Lung (tissue), 17 donors: ENCODE measurements at places on chromosomes 16 and 17. TPM values are rescaled to one million over a fixed set of nuclear protein-coding genes. Genes with fewer than 3 reads are reported as not detected.

DNA sequence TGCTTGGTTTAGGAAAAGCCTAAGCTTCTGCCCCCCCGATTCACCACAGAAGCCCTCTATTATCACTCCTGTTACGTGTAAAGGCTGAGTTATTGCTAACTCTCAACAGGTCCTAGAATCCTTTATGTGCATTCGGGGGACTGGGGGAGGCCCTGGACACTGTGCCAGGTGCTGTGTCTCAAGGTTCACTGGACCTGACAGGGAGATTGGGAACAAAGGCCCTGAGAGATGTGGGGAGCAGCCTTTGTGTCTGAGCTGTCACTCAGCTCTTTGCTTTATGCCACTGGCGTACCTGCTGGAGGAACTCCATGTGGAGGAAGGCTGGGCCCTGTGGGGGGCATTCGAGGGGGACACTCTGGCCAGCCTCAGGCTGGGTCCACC is 65.9 kb downstream of the METRNL start:
- H3K36me3 ChIP-seq = no peaks in the 10 kb centered on the region
- H3K27ac ChIP-seq = no peak overlapping the region
- DNase-seq = no peak
- no peaks in the 10 kb centered on the region for H3K27me3 ChIP-seq
- H3K4me3 ChIP-seq = no peak overlapping the region
- H3K4me1 ChIP-seq = peaks cover 2% of the 10 kb centered on the region

DNA sequence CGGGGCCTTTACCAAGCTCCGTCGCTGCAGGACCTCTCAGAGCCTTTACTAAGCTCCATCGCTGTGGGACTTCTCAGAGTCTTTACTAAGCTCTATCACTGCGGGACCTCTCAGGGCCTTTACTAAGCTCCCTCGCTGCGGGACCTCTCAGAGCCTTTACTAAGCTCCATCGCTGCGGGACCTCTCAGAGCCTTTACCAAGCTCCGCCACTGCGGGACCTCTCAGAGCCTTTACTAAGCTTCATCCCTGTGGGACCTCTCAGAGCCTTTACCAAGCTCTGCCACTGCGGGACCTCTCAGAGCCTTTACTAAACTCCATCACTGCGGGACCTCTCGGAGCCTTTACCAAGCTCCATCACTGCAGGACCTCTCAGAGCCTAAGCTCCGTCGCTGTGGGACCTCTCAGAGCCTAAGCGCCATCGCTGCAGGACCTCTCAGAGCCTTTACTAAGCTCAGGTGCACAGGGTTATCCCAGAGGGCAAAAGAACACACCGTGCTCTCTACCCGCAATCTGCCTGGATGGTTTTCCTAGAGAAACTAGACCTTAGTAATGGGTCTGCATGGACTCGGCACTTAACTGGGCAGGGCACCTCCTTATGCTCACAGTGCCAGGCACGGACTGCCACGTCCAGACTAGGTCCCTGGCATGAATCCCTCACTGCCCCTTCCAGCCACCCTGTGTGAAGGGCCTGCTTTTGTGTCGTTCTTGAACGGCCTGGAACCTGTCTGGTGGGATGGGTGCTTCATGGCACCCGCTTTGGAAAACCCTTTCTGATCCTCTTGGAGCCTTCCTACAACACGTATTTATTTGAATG is 69.2 kb upstream of the DOC2B start:
- no peak overlapping the region for H3K27ac ChIP-seq
- H3K4me1 ChIP-seq = no peaks in the 10 kb centered on the region
- no peak overlapping the region for H3K4me3 ChIP-seq
- H3K36me3 ChIP-seq = no peaks in the 10 kb centered on the region

DNA sequence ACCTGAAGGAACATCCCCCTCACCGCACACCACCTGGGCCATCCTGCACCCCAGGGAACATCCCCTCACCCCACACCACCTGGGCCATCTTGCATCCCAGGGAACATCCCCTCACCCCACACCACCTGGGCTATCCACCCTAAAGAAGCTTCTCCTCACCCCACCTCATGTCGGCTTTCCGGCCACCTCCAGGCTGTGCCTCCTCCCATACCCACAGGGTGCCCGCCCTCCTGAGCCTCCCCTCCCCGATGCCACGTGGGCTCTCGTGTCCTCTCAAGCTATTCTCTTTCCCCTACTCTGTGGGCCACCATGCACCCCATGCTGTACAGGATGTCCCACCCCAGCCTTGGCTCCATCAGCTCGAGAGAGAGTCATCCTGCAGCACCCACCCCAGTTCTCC is 18.0 kb downstream of the MYLK3 start:
- H3K36me3 ChIP-seq = no peaks in the 10 kb centered on the region
- H3K27ac ChIP-seq = no peak overlapping the region
- H3K27me3 ChIP-seq = no peaks in the 10 kb centered on the region
- DNase-seq = no peak

DNA sequence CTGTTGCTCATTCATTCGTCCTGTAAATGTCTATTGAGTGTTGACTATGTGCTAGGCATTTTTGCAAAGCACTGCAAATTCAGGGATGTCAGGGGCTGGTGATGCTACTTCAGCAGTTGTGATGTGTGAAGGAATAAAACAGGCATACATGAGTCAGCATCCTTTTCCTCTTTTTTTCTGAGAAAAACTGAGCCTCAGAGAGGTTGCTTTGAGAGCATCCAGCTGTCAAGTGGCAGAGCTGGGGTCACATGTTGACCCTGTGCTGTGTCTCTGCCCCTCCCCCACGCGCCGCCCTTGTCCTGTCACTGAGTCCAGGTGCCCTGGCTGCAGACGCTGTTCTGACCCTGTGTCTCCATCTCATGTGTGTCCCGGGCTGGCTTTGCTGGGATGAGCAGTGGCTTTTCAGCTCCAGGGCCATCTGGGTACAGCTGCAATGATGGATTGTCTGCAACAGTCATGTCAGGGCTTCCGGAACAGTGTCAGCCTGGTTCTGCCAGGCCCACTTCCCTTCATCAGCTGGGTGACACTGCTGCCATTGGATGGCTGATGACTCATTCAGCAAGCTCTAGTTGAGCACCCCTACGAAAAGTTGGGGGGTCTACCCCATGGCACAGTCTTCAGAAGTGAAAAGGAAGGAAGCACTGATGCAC is 14.9 kb downstream of the SEC14L5 start:
- no peaks in the 10 kb centered on the region for H3K36me3 ChIP-seq
- no peak for DNase-seq
- no peak overlapping the region for H3K27ac ChIP-seq

DNA sequence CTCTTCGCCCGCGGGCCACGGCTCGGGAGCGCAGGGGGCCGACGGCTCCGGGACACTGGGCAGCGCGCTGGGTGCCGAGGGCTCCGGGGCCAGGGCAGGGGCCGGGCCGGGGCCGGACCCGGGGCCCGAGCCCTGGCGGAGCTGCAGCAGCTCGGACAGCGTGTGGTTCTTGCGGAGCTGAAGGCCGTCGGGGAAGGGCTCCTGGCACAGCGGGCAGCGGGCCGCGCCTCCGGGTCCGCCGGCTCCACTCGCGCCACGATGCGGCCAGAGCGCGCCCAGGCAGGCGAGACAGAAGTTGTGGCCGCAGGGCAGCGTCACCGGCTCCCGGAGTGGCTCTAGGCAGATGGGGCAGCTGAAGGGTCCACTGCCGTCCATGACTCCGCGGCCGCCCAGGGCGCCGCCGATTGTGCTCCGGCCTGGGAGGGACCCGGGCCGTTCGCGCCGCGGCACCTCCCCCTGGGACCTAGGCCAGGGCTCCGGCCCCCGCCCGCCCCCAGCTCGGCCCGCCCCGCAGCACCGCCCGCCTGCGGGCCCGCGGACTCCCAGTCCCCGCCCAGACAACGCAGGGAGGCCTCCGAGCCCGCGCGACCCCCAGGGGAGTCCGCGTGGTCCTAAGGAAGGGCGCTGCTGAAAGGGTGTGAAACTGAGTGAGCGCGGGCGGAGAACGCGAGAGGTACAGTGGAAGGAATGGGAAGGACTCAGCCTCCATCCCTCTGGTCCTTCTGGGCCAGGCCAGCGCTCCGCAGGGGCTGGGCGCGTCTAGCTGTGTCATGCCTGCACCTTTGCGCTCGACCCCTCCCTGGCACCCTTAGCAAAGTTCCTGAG is at the start of gene TRIM47:
TSS of gene TRIM47 (minus strand) at position 408 of the 825 bp plus-strand sequence. CDS start at position 375, 33 bp downstream.
- H3K27me3 ChIP-seq = no peaks in the 10 kb centered on the region
- peak within 1 kb of the TSS; percentile 58 for H3K4me3 ChIP-seq
- DNase-seq = peak; percentile 92
- peak within 1 kb of the TSS; percentile 94 for H3K27ac ChIP-seq

DNA sequence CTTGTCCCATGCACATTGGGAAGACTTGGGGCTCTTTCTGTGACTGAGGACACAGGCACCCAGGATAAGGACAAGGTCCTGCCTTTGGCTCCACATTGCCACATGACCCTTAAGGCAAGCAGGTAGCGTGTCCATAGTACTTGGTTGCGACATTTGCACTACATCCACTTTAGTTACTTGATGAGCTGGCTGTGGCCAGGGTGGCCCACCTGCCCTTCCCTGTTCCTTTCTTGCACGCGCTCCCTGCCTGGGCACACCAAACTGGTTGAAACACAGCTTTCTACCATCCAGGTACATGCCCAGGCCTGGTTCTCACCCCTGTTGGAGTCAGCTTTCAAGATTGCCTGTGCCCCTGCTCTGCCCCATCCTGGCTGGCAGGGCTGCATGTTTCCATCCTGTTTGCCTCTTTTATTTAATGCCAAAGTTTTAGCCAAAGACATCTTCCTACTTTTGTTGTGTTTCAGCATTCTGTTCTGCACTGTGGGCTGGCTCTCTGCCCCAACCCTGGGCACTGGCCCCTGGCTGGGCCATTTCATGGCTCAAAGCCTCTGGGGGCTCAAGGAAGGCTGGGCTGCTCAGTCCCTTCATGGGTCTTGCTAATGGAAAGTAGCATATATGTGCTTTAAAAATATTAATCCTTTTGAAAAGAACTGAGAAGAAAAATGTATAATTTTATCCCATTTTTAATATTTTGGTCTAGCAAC is 3.2 kb downstream of the B3GNT9 start:
- H3K4me1 ChIP-seq = peaks cover 4% of the 10 kb centered on the region
- no peak overlapping the region for H3K27ac ChIP-seq
- no peak for DNase-seq

- no peaks in the 10 kb centered on the region for H3K36me3 ChIP-seq
- H3K4me3 ChIP-seq = no peak overlapping the region
- peak; percentile 83 for DNase-seq
- H3K27ac ChIP-seq = peak overlapping the region; percentile 73
- no peaks in the 10 kb centered on the region for H3K27me3 ChIP-seq
These were observed 14.2 kb upstream of the SLC38A10 start for GRCh38 chr17:81309140-81309858.

DNA sequence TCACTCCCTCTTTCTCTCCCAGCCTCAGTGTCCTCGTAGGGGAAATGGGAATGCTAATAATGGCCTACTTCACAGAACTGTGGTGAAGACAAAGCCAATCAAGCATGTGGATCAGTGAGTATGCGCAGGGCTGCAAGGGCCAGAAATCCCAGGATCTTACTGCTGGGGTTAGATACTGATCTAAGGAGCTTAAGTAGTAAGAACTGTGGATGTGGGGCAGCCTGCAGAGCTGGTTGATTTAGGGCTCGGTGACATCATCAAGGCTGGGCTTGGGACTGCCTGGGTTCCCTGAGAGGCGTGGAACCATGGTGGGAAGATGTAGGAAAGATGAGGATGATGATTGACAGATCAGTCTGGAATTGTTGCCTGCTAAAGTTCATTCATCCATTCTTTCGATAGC is 25.6 kb downstream of the GOSR2 start:
- DNase-seq = no peak
- H3K4me3 ChIP-seq = no peak overlapping the region
- no peaks in the 10 kb centered on the region for H3K36me3 ChIP-seq

GRCh38 chr16:59045501-59045900 is 311.4 kb upstream of the GOT2 start:
- no peaks in the 10 kb centered on the region for H3K36me3 ChIP-seq
- no peak for DNase-seq
- H3K4me1 ChIP-seq = no peaks in the 10 kb centered on the region
- H3K4me3 ChIP-seq = no peak overlapping the region

DNA sequence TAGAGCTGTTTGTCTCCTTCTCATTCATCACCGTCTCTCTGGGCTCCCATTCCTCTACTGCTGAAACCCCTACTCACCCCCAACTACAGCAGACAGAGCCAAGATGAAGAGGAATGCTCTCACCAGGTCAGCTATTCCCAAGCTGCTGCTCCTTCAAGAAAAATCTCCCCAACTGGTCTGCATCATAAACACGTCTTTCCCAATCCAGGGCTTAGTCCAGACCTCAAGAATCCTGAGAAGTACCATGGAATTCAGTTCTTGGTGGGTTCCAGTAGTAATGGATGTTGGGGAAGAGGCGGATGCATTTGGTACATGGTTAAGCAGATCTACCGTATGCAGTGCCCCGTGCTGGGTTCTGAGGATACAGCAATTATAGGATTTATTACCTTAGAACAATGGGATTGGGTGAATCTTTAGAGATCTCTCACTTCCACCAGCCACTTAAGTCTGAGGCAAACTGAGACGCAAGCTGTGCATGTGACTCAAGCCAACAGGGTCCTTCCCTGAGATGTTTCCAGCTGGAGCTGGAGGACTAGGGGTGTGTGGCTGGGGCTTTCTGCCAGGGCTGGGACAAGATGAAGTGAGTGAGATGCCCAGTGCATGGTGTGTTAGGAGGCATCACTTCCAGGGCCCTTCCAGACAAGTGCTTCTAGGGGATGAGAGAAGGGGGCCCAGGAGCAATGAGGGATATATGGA is 232.7 kb upstream of the CDH5 start:
- no peaks in the 10 kb centered on the region for H3K27me3 ChIP-seq
- H3K27ac ChIP-seq = peak overlapping the region; percentile 60
- H3K4me1 ChIP-seq = peaks cover 10% of the 10 kb centered on the region
- no peak overlapping the region for H3K4me3 ChIP-seq
- DNase-seq = peak; percentile 98
- H3K36me3 ChIP-seq = no peaks in the 10 kb centered on the region

DNA sequence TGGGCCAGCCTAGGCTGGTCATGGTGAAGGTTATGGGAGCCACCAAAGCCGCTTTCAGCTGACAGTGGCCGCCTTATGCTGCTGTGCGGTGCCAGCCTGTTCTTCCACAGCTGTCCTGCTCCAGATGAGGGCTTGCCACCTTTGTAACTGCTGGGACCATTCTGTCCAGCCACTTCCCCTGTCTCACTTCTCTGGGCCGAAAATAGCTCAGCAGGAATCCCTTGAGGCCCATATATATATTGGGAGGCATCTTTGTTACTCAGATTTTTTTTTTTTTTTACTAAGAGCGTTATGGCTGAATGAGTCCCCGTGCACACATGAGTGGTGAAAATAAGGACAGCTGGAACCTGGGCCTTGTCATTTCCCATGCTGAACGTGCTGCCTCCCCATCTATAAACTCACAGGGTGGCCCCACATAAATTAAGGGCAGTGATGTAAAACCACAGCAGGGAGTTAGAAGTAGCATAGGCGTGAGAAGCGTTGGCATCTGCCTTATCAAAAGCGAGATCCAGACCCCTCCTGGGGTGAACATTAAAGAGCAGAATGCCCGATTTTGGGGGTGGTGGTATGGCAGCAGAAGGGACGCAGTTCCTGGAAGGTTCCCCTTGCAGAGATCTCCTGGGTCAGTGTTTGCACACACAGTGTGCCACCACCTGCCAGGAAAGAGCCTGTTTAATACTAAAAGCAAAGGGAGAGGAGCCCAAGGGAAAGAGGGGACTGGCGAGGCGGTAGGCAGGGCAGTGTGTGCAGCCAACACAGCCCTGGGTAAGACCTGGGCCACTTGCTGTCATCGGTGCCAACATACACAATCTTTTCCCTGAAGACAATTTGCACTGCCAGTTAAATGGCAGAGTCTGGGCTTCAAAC is 57.8 kb downstream of the USP43 start:
- H3K4me1 ChIP-seq = no peaks in the 10 kb centered on the region
- no peak for DNase-seq
- H3K36me3 ChIP-seq = no peaks in the 10 kb centered on the region

The IGFBP4 gene
- 197 TPM for polyA plus RNA-seq

The MC1R gene
- polyA plus RNA-seq = 3.2 TPM

The AANAT gene
- 0.10 TPM for polyA plus RNA-seq

The ITGB4 gene
- 18.1 TPM for polyA plus RNA-seq

The COTL1 gene
- polyA plus RNA-seq = 80.1 TPM

The CD300H gene
- polyA plus RNA-seq = not detected

The MT1M gene
- 251 TPM for polyA plus RNA-seq

The DHX58 gene
- 22.9 TPM for polyA plus RNA-seq
